ENCODE measurements at places on chromosomes 2 and 18. TPM values are rescaled to one million over a fixed set of nuclear protein-coding genes. Genes with fewer than 3 reads are reported as not detected.

GRCh38 chr2:237993701-237994100, 26.9 kb downstream of the UBE2F start:
- DNase-seq: no peak

DNA sequence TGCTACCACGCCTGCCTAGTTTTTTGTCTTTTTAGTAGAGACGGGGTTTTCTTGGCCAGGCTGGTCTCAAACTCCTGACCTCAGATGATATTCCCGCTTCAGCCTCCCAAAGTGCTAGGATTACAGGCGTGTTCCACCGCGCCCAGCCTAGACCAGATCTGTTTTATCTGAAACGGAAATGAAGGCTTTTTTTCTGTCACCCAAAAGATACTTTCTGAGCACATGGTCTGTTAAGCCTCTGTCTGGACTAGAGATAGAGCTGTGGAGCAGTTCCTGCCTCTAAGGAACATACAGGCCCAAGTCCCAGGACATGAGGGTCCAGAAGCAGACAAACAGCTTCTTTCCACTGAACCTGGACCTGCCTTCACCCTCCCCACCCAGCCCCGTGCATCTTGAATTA, 43.6 kb upstream of the PTMA start:
- DNase-seq: no peak

SOS1 gene
- total RNA-seq: 39.1 TPM

ALPI gene
- total RNA-seq: not detected
